A549 treated with Mapracorat at 1 μM for 4 hours (cell line): ENCODE measurements at places on chromosomes 3 and 15. TPM values are rescaled to one million over a fixed set of nuclear protein-coding genes. Genes with fewer than 3 reads are reported as not detected.

IRAK2 gene
- 15.6 to 20.5 TPM (median 16.6 TPM) in 5 replicates for total RNA-seq

RARB gene
- total RNA-seq, result 5.5 to 10.9 TPM (median 8.3 TPM) in 5 replicates

CLDN16 gene
- 0.16 TPM in 1 of 5 replicates, not detected in the others for total RNA-seq

GPR149 gene
- not detected in 5 replicates for total RNA-seq

KLHL40 gene
- not detected in 5 replicates for total RNA-seq

FEM1B gene
- total RNA-seq, result 18.1 to 29.7 TPM (median 21.6 TPM) in 5 replicates

SUSD5 gene
- 3.0 to 4.0 TPM (median 3.2 TPM) in 5 replicates for total RNA-seq

EHHADH gene
- total RNA-seq, result 2.2 to 4.2 TPM (median 3.4 TPM) in 5 replicates

TAGLN3 gene
- total RNA-seq, result not detected in 5 replicates

CRABP1 gene
- total RNA-seq, result 1.2 to 2.2 TPM (median 1.7 TPM) in 5 replicates

C3orf70 gene
- total RNA-seq, result 0.02 to 0.05 TPM (median 0.04 TPM) in 3 of 5 replicates, not detected in the others

SMAD6 gene
- total RNA-seq, result 16.9 to 29.6 TPM (median 25.2 TPM) in 5 replicates

LRTM1 gene
- not detected in 5 replicates for total RNA-seq

TSC22D2 gene
- 16.0 to 20.5 TPM (median 17.4 TPM) in 5 replicates for total RNA-seq

ARNT2 gene
- 14.2 to 18.2 TPM (median 17.2 TPM) in 5 replicates for total RNA-seq

FAM98B gene
- total RNA-seq, result 8.4 to 11.5 TPM (median 9.5 TPM) in 5 replicates

ZNF502 gene
- total RNA-seq, result 1.6 to 2.3 TPM (median 1.6 TPM) in 5 replicates

ADGRG7 gene
- not detected in 5 replicates for total RNA-seq

CCDC54 gene
- total RNA-seq, result not detected in 5 replicates

GPR160 gene
- total RNA-seq, result 1.6 to 2.0 TPM (median 1.9 TPM) in 5 replicates

MFGE8 gene
- total RNA-seq, result 296 to 350 TPM (median 325 TPM) in 5 replicates

B3GALNT1 gene
- total RNA-seq, result 0.08 to 0.27 TPM (median 0.22 TPM) in 5 replicates

IFRD2 gene
- 73.8 to 101 TPM (median 96.0 TPM) in 5 replicates for total RNA-seq

OCA2 gene
- 0.17 to 0.34 TPM (median 0.27 TPM) in 5 replicates for total RNA-seq

ATP13A5 gene
- total RNA-seq, result not detected in 5 replicates

SERPINI2 gene
- total RNA-seq, result not detected in 5 replicates

EID1 gene
- 101 to 118 TPM (median 107 TPM) in 5 replicates for total RNA-seq

SLC22A14 gene
- total RNA-seq, result 0.06 to 0.07 TPM (median 0.07 TPM) in 3 of 5 replicates, not detected in the others

TNNC1 gene
- 0.99 to 1.5 TPM (median 1.4 TPM) in 5 replicates for total RNA-seq

DPPA4 gene
- total RNA-seq, result not detected in 5 replicates

UCN2 gene
- 7.3 to 10.4 TPM (median 8.9 TPM) in 5 replicates for total RNA-seq

CHRM5 gene
- total RNA-seq, result 0.03 to 0.04 TPM in 2 of 5 replicates, not detected in the others

ZNF80 gene
- not detected in 5 replicates for total RNA-seq

OSTN gene
- not detected in 5 replicates for total RNA-seq

ZIC1 gene
- total RNA-seq, result 0.02 TPM in 1 of 5 replicates, not detected in the others

TLR9 gene
- 0.07 TPM in 1 of 5 replicates, not detected in the others for total RNA-seq

PFN2 gene
- total RNA-seq, result 143 to 173 TPM (median 152 TPM) in 5 replicates

ITIH1 gene
- total RNA-seq, result not detected in 5 replicates

HRH1 gene
- 5.7 to 8.7 TPM (median 7.3 TPM) in 5 replicates for total RNA-seq

RPL22L1 gene
- 225 to 285 TPM (median 266 TPM) in 5 replicates for total RNA-seq

PCOLCE2 gene
- 24.9 to 36.3 TPM (median 30.3 TPM) in 5 replicates for total RNA-seq

PPP1R14D gene
- total RNA-seq, result 0.20 to 0.33 TPM in 2 of 5 replicates, not detected in the others

IGSF10 gene
- 0.28 to 0.57 TPM (median 0.35 TPM) in 5 replicates for total RNA-seq

FSD2 gene
- total RNA-seq, result not detected in 5 replicates

NR1I2 gene
- total RNA-seq, result not detected in 5 replicates
